ENCODE measurements at places on chromosomes 11 and 22.

DNA sequence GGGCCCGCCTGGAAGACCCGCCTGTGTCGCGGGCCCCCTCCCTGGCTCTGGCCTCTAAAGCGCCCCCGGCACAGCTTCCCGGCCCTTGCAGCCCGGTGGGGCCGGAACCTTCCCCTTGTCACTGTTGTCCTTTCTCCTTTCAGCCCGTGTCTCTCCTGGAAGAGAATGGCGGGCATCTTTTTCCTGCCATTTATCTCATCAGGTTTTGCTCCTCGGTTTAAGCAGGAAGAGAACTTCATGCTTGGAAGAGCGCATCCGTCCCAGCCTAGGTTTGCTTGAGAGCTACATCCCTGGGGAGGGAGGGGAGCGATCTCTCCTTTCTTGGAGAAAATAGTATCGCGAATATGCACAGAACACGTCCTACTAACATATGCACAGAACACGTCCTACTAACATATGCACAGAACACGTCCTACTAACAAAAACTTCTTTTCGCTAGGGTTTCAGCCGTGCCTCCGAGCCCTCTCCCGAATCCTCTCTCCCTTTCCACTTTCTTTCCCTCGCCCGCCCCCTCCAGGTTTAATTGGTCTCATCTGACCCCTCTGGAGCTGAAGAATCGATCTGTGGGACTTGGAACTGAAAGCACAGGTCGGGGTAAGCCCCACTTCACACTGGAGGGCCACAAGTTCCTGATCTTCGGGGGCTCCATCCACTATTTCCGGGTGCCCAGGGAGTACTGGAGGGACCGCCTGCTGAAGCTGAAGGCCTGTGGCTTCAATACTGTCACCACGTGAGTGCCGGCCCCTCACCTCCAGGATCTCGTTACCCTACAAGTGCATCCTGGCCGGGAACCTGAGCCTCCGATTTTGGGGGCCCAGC, 1.2 kb downstream of the GLB1L3 start:
- no peak for DNase-seq

- DNase-seq, result no peak
Observed at GRCh38 chr22:31616315-31616980, 45.6 kb downstream of the PISD start.

- no peak for DNase-seq
Observed at GRCh38 chr11:67564230-67564629, 19.4 kb upstream of the GSTP1 start.

- DNase-seq, result no peak
Observed at GRCh38 chr11:73999581-74000306, 9.1 kb downstream of the UCP3 start.

DNA sequence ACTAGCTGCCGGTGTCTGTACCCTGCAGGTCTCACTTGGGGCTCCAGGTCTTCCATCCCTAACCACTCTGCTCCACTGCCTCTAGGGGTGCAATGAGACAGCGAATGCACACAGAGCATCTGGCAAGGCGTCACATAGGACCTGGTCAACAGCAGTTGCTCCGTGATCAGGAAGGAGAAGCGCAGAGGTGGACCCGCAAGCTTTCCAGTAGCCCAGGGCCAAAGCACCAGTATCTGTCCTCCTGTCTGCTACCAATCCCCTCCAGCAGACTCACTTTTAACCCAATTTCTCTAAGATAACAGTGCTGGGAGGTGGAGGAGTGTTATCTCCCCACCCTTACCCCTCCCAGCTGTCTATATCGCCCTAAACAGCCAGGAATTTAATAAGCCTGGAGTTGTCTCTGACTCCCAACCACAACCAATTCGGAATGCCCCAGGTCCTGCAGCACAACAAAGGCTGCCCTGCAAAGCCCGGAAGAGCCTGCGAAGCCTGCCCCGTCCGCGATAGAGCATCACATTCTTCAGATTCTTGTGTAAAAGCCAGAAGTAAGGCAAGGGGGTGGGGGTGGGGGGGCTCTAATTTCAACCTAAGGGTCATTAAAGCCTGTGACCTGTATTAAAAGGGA, 19.3 kb downstream of the MYH9 start:
- DNase-seq, result no peak

GRCh38 chr11:78630561-78631303, 56.1 kb upstream of the NARS2 start:
- no peak for DNase-seq

DNA sequence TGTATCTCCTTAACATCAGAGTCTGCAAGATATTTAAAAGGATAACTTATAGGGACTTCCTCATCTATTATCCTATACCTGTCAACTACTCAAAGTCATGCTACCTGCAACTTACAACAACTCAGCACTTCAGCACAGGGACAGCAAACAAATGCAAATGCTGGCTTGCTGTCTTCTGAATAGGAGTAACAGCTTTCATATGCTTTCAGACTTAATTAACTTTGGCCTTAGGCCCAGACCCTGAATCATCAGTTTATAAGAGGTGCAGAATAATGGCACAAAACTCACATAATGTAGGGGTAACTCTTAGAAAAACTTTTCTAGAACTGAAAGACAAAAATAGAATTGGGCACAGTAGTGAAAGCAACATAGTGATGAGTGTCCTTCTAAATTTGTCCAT, 953.4 kb downstream of the DLG2 start:
- DNase-seq, result no peak

- DNase-seq, result no peak
Observed at GRCh38 chr22:32987081-32987631, 71.0 kb downstream of the SYN3 start.

Data from stimulated activated CD4-positive, alpha-beta T cell treated with anti-CD3 and anti-CD28 coated beads, TNF-alpha, amount 100 ng/mL, for 1 hour (primary cell).